Activated CD8-positive, alpha-beta memory T cell treated with anti-CD3 and anti-CD28 coated beads, Interleukin-2, amount 50 U/mL, for 48 hours (primary cell): ENCODE measurements at places on chromosomes 7 and 10.

DNA sequence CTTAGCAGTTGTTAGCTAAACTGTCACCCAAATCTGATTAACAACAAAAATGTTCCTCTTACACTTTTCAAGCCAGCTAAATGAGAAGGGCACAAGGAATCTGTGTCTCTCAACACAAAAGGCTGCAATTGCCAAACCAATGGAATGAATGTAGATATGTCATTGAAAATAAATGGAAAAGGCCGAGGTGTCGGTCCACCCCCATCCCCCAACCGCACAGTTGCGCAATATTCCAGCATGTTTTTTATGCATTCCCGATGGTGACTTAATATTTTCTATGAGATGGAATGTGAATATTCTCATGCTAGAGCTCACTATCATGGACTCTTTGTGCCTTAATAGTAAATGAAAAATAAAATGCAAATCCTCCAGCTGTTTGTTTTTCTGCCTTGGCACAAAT is 181.6 kb upstream of the LRGUK start:
- no peak for DNase-seq

GRCh38 chr10:5305374-5305773 is 59.4 kb upstream of the UCN3 start:
- no peak for DNase-seq

GRCh38 chr7:2566890-2567678 is 8.3 kb downstream of the IQCE start:
- no peak for DNase-seq

GRCh38 chr10:67015225-67015624 is 89.4 kb downstream of the LRRTM3 start:
- no peak for DNase-seq

GRCh38 chr7:5559576-5560240 is 136.1 kb upstream of the TNRC18 start:
- no peak for DNase-seq

GRCh38 chr7:20991544-20991943 is 204.9 kb upstream of the SP8 start:
- no peak for DNase-seq
